Left renal cortex interstitium (tissue), 4 donors: ENCODE measurements at places on chromosomes 2 and 18. TPM values are rescaled to one million over a fixed set of nuclear protein-coding genes. Genes with fewer than 3 reads are reported as not detected.

HRH4 gene
- polyA plus RNA-seq = 0.33 TPM

DNA sequence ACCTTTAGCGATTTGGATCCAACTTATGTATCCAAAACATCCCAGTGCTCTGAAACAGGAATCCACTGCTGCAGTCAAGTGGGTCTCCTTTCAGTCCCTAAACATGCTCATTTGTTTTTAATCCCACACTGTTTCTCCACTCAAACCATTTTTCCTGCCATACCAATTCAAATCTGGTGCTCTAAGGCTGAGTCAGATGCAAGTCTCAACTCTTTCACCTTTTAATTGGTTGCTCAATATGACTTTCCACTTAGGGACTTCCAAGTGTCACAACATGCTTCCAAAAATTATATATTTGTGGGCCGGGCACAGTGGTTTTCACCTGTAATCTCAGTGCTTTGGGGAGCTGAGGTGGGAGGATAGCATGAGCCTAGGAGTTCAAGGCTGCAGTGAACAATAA is 113.4 kb upstream of the TANK start:
- no peak for DNase-seq

- no peak for DNase-seq
Observed at GRCh38 chr2:74865770-74866674, 32.1 kb downstream of the HK2 start.

KCNG2 gene
- 0.46 TPM for polyA plus RNA-seq

MPP4 gene
- polyA plus RNA-seq = 0.30 TPM

LIPT1 gene
- polyA plus RNA-seq = 16.2 TPM

GRCh38 chr2:95530734-95531133 is 46.2 kb upstream of the TRIM43B start:
- DNase-seq = no peak

GRCh38 chr2:154187948-154188347 is 316.2 kb downstream of the GALNT13 start:
- no peak for DNase-seq

DNA sequence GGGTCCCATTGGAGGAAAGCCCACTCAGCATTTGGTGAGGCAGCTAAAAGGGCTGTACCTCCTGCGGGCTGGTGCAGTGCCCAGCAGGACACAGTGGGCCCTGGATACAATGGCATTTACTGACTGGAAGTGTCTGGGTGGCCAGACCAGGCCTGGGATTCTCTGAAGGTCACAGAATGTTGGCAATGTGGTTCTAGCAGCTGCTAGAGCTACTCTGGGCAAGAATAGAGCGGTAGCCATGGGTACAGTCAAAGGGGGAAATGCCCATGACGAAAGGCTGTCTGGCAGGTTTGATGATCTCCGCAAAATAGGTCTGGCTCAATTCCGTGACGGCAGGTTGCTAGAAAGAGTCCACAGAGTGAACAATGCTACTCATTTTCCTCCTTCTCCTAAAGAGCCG is 241.8 kb downstream of the AFF3 start:
- no peak for DNase-seq

DNA sequence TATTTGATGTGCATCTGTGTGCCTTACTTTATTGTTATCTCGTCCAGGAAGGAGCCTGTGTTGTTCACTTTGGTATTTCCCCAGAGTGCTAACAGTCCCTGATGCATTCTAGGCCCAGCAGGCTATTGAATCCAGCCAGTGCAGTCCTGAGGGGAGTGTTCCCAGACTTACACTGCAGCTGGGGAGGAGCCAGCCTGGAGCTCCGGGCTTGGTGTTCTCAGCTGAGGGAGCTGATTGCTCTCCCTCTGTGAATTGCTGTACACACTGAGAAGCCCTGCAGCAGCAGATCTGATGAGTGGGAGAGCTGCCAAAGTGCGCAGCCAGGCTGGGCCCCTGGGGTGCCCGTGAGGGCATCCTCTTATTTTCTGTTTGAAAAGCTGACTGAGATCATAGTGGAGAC is 159.2 kb downstream of the GALNT3 start:
- no peak for DNase-seq

TMEM247 gene
- not detected for polyA plus RNA-seq

GRCh38 chr2:1680222-1681016 is 63.9 kb downstream of the PXDN start:
- no peak for DNase-seq

- DNase-seq = no peak
Observed at GRCh38 chr2:181268174-181268867, 188.9 kb upstream of the ITGA4 start.
